ENCODE measurements at places on chromosomes 3 and 15.
A peak's percentile ranks its signal among the peaks of the same experiment; 100 is the strongest.

GRCh38 chr3:42214064-42214463, 51.9 kb downstream of the CCK start:
- no peak for DNase-seq

DNA sequence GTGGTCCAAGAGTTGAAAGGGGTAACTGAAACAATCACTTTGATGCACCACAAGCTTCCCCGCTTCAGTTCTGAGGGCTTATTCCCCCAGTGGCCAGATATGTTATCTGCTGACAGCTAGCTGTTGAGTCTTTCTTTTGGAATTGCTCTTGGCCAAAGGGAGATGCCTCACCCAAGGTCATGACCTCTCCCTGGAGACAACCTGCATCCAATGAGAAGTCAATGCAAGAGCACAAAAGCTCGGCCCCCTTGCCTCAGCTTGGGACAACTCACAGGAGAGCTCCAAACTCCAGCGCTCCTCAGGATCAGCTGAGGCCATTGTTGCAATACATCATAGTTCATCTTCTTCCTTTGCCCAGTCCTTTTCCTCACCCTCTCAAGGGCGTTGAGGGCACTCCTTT, 31.0 kb upstream of the THBS1 start:
- no peak for DNase-seq

DNA sequence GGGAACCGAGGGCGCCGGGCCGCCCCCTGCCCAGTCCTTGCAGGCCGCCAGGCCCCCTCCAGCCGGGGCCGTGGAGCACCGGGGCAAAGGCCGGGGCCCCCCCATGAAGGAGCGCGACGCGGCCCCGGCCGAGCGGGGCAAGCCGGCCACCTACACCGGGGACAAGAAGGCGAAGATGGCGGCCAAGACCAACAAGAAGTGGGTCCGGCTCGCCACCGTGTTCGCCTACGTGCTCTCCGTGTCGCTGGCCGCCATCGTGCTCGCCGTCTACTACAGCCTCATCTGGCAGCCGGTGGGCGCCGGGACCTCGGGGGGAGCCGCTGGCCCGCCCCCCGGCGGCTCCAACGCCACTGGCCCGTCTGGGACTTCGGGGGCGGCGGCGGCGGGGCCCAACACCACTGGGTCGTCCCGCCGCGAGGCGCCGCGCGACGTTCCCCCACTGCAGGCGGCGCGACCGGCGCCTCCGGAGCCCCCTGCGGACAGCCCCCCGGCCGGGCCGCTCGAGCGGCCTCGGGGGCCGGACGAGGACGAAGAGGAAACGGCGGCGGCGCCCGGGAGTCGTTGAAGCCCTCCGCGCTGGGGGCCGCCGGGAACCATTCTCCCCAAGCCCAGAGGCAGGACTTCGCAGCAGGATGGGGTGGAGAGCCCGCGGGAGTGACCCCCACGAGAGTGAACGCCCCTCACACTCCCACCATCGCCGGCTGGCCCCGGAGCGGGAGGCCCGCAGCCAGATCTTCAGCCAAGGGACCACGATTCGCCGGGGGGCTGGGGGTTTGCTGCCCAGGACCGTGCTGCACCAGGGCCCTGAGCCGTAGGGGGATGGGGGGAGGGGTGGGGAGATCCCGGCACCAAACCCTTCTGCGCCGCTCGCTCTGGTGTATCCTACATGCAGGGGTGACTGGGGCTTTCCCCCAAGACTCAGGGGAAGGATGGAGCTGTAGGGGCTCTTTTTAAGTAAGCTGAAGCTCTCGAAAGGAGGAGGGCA, 753 bp downstream of the INAFM2 start:
- peak; percentile 62 for DNase-seq

DNA sequence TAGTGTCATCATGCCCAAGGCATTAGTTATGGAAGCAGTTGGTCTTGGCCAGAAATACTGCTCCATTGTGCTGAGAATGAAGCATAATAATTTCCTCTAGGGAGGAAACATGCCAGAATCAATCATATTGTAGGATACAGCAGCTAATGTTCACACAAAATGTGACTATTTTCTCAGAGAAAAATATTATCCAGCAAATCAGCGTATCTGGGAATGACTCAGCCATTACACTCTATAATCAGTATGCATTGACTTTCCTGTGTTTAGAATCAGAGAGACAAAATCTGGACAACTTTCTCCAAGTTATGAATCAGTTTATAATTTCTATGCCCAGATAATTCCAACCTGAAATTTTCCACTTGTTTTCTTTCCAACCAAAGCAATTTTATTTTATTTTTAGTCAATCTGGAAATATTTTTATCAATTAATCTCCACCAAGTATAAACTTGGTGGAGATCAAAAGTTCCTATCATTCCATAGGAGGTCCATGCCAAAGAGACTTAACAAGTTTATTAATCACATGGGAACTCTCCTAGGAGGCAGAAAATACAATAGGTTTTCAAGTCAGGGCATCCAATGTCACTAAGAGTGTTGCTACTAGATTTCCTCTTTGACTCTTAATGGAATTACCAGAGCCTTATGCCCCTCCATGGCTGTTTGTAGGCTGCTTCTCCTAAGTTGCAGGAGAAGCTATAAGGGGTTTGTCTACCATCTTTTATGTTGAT, 36.4 kb downstream of the SUCNR1 start:
- DNase-seq = no peak

DNA sequence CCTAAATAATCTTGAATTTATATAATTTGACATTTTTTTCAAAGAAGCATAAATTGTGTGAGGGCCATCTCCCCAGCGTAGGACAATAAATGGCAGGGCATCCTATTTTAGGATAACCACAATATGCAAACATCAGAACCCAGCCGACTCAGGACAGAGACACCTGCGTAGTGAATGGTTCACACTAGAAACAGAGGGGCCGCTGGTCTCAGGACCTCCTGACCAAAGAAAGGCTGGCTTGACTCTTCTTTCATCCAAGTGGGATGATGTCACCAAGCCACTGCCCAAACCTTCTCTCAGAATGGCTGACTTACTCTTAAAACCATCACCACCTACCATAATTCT, 162.1 kb downstream of the FOXP1 start:
- DNase-seq = no peak

DNA sequence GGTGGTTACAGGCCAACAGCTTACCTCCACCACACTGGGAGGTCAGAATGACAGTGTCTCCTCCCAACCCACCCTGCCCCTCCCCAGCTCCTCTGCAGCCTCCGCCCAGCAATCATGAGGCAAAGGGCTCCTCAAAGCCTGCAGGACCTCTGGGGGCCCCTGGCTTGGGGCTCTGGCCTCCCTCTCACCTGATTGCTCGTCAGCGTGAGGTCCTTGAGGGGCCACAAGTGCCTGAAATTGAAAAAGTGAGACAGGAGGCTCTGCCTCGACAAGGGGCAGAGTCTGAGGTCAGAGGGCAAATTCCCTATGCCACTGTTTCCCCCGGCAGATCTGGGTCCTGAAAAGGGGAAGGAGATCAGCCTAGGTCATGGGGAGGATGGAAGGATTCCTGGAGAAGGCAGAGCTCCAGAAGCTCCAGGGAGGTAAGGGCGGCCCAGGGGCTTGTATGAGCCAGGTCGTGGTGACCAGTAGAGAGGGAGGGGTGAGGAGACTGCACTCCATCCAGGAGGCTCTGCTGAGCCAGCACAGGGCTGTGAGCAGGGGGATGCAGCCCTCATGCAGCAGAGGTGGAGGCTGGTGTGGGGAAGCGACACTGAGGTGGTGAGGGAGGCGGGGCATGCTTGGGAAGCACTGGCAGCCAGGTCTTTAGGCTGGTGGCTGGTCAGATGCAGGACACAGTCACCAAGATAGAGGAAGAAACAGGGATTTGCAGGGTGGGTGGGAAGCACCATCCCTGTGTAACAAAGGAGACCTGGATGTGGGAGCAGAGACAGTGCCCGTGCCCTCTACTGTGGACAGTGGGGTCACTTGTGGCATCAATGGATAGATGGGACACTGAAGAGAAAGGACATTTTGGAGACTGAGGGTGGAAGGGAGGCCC, 20.1 kb downstream of the ALS2CL start:
- no peak for DNase-seq

GRCh38 chr3:158221426-158221825, 111.5 kb downstream of the RSRC1 start:
- no peak for DNase-seq

GRCh38 chr15:81786776-81787175, 259.0 kb downstream of the MEX3B start:
- DNase-seq = no peak

DNA sequence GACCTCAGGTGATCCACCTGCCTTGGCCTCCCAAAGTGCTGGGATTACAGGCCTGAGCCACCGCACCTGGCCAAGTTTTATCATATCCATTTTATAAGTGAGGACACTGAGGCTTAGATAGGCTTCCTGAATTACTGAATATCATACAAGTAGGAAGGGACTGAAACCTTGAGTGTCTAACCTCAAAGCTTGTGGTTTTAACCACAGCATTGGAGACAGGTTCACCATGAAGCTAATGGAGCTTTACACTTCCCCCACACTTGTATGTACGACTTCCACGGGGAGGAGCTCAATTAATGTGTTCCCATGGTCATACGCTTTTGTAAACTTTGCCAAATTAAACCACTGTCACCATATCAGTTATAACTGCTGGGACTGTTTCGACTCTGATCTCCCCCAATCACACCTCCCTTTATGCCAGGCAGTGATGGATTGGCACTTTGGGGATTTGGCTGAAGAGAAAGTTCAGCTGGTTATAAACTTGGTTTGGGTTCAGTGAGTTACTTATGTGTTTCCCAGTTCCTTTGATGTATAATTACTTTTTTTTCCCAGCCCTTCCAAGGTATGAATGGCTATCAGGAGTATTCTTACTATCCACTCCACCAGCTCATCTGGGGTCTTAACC, 38.4 kb upstream of the MEIS2 start:
- DNase-seq = no peak

DNA sequence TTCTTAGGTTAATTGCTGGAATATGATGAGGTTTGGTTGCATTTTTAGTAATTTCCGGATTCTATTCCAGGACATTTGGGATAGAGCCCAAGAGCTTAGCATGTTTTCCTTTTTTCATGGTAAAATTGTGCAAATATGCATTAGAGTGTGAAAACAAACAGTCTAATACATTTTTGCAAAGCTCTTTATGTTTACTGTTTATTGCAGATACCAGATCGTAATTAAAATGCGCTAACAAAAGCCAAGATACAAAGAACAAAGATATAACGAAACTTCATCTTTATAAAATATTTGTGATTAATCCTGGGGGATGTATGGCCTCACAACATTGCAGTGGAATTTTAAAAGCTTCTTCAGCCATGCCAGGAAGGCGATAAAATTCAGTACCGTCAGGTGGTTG, 94.5 kb upstream of the TBC1D5 start:
- DNase-seq = no peak

DNA sequence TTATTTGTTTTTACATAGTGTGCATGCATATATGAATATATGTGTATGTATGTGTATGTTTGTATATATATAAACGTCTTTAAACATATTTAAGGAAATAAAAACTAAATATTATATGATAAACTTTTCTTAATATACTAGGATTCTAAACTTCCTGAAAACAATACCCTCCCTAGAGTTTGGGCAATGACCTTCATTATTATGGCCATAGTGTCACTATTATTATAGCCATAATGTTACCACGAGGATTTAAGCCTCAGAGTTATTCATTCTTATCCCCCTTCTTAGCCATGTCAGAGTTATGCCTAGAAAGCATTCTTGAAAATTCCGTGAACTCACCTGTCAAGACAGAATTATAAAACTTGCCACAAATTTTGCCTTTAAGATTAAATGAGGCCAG, 335.5 kb downstream of the ERC2 start:
- DNase-seq = no peak

Data from GM13977 (cell line).